ENCODE measurements at places on chromosomes 1 and 21. TPM values are rescaled to one million over a fixed set of nuclear protein-coding genes. Genes with fewer than 3 reads are reported as not detected.

B4GALT2 gene
- 52.4 TPM for total RNA-seq

DNA sequence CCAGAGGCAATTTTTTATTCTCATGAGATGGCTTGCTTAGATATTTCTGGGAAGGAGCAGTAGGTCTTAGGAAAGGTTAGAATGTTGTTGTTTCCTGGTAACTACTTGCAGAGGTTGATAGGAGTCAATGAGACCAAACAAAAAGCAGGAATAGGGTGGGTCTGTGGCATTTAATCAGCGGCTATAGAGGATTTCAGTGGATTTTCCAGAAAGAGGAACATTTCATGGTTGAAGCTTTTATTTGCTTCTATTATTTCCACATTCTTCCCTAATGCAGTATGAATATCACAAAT, 111.3 kb upstream of the PALMD start:
- peak; percentile 63 for DNase-seq

DNA sequence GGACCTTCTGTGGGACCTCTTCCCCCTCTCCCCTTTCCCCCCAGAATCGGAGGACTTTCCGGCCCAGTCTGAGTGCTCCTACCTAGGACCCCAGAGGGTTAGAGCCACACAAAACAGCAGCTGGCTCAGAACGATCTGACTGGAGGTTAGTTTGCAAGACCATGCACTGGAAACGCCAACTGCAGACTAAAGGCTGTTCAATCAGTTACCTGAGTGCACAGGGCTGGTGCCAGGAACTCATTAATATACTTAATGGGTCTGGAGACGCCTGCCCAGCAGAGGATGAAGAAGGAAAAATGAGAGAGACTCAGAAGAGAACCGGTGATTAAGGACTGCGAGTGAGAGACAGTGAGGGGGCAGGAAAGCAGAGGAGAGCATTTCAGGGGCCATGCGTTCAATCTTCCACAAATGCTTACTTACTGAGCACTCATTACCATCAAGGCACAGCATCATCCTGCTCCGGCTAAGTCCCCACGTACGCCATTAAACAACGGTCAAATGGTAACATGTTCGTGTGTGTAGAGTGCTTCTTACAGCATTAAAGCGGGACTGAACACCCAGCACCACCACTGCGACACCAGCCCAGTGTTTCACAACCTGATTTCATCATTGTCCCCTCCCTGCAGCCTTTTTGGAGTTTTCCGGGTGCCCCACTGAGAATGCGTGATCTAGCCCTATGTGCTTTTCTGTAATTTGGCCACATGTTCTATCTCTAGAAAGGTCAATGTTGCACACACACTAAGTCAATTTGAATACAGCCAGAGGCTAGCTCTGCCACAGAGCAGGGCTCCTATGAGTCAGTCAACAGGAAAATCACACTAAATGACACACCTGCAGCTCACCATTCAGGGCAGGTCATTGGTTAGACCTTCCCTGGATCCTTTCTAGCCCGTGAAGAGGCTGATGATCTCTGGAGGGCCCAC, 7.6 kb downstream of the ENO1 start:
- no peak for DNase-seq

DNA sequence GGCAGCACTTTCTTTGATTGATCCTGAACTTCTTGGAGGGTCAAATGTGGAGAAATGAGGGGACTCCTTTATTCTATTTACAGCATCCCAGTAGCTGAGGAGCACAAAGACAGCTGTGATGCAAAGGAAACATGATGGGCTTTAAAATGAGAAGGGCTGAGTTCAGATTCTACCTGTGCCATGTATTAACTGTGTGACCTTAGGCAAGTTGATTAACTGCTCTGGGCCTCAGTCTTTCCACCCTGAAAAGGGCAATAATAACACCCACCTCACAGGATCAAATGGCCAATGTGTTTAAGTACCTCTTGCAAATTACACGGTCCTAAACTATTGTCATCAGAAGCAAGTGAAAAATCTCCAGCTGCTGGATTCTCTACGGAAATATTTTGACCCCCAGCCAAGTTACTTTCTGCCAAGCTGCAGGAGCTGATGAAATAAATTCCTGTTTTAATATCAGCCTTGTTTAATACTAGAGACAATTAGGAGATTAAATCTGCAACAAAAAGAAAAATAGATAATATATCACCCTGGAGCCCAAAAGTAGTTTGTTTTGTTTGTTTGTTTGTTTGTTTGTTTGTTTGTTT, 15.7 kb downstream of the TMEM81 start:
- DNase-seq = peak; percentile 43

DHX9 gene
- 102 TPM for total RNA-seq

DNA sequence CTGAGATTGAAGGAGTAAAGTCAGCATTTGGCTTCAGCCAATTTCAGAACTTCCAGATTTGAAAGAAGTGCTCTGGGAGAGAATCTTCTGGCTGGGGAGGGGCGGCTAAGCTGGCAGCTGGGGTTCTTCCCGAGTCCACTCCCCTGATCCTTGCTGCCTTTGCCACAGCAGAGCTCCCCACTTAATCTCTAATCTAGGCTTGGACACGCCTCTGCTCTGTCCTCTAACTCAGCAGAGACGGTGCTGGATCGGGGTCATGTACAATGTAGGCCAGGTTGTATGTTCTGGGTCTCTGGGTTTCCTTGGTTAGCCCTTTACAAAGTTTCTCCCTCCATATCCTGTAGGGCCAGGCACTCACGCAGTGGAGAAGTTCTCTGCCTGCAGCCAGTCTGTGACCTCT, 10.1 kb upstream of the GSTM3 start:
- DNase-seq = no peak

- DNase-seq = no peak
These were observed 1.0 kb upstream of the ARID1A start for GRCh38 chr1:26694638-26695355.

MYOG gene
- 480 TPM for total RNA-seq

DNA sequence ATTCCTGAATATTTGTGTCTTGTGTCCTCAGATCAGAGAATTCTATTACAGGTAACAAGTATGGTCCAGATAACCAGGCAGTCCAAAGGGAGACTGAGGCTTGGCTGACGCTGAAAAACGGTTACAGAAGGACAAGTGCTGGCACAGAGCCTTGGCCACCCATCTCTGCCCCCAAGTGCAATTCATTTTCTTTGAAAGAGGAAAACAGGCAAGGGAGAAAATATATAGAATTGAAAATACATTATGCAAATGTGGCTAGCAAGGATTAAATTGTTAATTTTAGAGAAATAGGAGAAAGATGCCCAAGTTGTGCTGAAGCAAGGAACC, 1.2 kb downstream of the SORT1 start:
- no peak for DNase-seq

- no peak for DNase-seq
These were observed 63.3 kb downstream of the USP25 start for GRCh38 chr21:15793109-15793508.

- DNase-seq = no peak
These were observed 3.4 kb downstream of the PODN start for GRCh38 chr1:53065391-53065790.

- no peak for DNase-seq
These were observed 209.5 kb downstream of the RPS6KC1 start for GRCh38 chr1:213260311-213261075.

OR6Y1 gene
- total RNA-seq = not detected

KIAA0319L gene
- total RNA-seq = 28.9 TPM

- no peak for DNase-seq
These were observed 393.6 kb downstream of the AGBL4 start for GRCh38 chr1:49630156-49630555.

DNA sequence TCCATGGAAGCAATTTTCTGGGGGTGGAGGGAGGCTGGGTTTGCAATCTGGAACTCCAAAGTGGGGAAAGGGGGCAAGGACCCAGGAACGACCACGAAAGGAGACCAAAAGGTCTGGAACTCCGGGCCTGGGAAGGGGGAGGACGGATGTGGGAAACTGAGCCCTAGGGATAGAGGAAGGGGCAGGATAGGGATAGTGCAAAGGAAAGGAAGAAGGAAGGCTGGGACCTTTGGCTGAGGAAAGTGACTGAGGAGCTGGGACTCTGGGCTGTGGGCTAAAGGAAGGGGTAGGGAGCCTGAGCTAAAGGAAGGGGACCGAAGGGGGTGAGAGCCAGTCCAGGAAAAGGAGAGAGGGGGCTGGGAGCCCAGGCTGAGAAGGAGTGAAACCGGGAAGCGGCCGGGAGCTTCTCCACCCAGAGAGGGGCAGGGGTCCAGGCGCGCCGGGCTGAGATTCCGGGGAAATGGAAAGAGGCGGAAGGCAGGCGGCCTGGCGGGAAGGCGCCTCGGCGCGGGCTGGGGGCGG, 395 bp downstream of the SLC9A1 start:
- no peak for DNase-seq

DNA sequence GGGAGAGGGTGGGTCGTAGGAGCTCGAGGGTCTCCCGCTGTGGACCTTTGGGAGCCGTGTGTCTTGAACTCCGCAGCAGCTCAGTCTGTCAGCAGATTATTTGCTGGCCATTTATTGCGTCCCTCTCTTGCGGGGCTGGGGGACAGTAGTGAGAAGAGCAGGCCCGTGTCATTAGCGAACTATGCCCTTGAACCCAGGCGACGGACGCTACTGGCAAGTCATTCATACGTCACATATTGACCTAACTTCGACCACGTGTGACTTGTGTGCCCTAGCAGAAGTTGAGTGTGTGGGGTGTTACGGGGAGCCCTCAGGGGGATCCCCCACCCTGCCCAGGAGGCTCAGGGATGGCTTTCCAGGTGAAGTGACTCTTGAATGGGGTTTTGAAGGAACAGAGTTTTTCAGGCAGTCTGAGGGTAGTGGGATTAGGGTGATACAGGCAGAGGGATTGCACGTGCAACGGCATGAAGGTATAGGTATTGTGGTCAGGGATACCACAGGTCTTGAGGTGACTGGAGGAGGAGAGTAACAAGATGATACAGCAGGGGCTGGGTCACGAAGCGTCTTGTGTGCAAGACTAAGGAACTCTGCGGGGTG, 13.0 kb downstream of the RCC1 start:
- DNase-seq = no peak

DNA sequence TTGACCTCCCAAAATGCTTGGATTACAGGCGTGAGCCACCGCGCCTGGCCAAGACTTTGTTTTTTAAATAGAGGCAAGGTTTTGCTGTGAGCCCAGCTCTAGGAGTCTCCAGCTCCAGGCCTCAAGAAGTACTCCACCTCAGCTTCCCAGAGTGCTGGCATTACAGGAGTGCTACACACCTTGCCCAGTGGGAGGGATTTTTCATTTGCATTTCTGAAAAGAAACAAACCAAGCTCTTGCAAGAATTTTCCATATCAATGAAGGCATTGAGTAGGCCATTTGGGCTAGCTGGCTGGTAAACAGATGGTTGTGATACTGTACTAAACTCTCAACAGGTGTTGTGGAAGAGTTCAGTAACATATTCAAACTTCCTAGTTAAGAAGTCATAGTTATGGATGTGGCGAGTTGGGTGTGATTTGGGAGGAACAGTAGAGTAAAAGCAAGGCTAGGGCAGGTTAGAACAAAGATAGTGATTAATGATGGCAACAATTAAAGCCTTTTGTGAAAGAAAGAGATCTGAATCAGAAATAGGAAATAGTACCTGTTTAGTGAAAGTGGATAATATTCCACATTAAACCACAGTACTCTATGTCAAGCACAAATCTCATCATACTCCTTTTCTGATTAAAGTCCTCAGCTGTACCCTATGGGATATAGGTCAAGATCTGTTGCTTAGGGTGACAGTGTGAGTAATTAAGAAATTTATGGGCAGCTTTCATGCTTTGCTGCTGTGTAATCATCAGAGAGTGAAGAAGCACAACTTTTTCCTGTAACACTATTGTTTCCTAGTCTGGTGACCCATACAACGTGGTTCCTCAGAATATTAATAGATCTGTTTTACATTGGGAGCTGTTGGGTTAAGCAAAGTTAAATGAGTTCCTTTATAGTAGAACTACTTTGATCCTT, 10.7 kb downstream of the AKIRIN1 start:
- no peak for DNase-seq

DNA sequence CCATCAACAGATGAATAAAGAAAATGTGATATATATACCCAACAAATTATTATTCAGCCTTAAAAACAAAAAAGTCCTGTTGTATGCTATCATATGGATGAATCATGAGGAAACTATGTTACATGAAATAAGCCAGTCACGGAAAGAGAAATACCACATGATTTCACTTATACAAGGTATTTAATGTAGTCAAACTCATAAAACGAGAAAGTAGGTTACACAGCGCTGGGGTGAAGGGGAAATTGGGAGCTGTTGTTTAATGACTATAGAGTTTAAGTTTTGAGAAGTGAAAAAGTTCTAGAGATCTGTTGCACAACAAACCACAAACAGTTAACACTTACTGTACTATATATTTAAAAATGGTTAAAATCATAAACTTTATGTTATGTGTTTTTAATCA, 58.5 kb downstream of the SLC25A24 start:
- DNase-seq = no peak

CASZ1 gene
- total RNA-seq = 30.8 TPM

DNA sequence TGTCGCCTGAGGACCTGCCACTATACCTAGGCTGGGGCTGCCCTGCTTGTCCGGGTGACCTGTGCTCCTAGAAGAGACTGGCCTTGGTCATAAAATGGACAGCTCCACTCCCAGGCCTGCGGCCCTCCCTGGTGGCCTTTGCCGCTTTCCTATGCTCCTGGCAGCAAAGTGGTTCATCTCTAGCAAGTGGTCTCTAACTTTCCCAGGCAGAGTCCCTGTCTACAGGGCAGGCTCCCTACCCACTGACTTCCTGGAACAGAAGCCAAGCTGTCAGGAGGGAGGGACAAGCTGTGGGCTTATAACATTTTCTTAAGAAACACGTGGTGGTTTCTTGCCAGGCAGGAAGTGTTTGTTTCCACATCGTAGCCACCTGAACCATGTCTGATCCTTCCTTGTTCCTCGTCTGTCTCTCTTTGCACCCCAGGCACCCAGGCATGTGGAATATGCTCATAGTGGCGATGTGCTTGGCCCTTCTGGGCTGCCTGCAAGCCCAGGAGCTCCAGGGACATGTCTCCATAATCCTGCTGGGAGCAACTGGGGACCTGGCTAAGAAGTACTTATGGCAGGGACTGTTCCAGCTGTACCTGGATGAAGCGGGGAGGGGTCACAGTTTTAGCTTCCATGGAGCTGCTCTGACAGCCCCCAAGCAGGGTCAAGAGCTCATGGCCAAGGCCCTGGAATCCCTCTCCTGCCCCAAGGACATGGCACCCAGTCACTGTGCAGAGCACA, 10.1 kb downstream of the H6PD start:
- DNase-seq = no peak

DNA sequence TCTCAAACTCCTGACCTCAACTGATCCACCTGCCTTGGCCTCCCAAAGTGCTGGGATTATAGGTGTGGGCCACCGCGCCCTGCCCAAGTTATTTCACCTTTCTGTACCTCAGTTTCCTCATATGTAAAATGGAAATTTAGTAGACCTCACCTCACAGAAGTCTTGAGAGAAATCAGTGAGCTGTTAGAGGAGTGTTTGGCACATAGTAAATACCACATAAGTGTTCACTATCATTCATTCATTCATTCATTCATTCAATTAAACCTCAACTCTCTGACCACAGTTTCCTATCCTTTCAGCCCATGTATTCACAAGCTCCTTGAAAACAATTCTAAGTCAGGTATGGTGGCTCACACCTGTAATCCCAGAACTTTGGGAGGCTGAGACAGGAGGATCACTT, 3.8 kb upstream of the FGR start:
- no peak for DNase-seq

HMGCS2 gene
- total RNA-seq = 0.13 TPM

GRCh38 chr21:46111193-46111571, 13.3 kb downstream of the COL6A2 start:
- no peak for DNase-seq

GRCh38 chr1:30305061-30305460, 418.3 kb downstream of the MATN1 start:
- DNase-seq = no peak

GRCh38 chr21:26421724-26422123, 151.4 kb downstream of the CYYR1 start:
- DNase-seq = no peak

- peak; percentile 15 for DNase-seq
These were observed 401 bp downstream of the UQCRH start for GRCh38 chr1:46303872-46304326.

C1QTNF12 gene
- 8.2 TPM for total RNA-seq
